ENCODE measurements at places on chromosomes 2 and 18.

GRCh38 chr2:134258684-134259388 lies 5.0 kb downstream of the MGAT5 start:
- DNase-seq: no peak

DNA sequence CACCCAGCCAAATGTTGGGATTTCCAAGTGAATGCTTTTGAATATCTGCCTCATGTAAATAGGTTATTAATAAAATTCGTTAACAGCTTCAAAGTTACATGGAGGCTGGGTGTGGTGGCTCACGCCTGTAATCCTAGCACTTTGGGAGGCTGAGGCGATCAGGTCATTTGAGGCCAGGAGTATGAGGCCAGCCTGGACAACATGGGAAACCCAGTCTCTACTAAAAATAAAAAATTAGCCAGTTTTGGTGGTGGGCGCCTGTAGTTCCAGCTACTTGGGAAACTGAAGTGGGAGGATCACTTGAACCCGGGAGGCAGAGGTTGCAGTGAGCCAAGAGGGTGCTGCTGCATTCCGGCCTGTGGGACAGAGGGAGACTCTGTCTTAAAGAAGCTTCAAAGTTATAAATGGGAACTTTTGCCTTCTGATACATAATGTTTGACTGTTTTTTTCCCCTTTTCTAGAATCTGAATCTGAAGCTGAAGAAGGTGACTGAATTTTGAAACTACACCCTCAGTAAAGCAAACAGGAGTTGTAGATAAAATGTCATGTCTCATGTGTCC lies 10.1 kb downstream of the BZW1 start:
- no peak for DNase-seq

GRCh38 chr2:76826691-76827090 lies 695.5 kb downstream of the LRRTM4 start:
- no peak for DNase-seq

GRCh38 chr18:44719519-44720060 lies 38.9 kb downstream of the SETBP1 start:
- no peak for DNase-seq

GRCh38 chr18:10077986-10078385 lies 164.2 kb downstream of the VAPA start:
- DNase-seq: no peak

DNA sequence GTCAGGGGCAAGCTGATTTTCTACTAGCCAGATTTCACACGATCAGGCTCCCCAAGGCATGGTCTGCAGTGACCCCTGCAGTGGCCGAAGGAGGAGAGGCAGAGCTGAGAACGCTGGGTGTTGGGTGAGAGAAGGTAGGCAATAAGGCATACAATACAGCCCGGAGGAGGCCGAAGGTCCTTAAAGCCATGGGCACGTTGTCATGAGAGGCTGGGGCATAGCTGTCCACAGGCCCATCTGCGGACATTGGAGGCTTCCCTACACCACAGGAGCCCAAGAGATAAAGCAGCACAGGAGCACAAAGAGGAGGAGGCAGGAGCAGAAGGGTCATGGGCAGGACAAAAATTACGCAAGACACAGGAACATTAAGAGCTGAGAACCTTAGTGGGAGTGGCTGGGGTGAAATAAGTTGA lies 16.7 kb upstream of the BZW1 start:
- no peak for DNase-seq

- DNase-seq: no peak
Observed at GRCh38 chr2:121949271-121949670, 193.8 kb downstream of the TSN start.

GRCh38 chr2:55018619-55019018 lies 31.6 kb downstream of the RTN4 start:
- DNase-seq: no peak

DNA sequence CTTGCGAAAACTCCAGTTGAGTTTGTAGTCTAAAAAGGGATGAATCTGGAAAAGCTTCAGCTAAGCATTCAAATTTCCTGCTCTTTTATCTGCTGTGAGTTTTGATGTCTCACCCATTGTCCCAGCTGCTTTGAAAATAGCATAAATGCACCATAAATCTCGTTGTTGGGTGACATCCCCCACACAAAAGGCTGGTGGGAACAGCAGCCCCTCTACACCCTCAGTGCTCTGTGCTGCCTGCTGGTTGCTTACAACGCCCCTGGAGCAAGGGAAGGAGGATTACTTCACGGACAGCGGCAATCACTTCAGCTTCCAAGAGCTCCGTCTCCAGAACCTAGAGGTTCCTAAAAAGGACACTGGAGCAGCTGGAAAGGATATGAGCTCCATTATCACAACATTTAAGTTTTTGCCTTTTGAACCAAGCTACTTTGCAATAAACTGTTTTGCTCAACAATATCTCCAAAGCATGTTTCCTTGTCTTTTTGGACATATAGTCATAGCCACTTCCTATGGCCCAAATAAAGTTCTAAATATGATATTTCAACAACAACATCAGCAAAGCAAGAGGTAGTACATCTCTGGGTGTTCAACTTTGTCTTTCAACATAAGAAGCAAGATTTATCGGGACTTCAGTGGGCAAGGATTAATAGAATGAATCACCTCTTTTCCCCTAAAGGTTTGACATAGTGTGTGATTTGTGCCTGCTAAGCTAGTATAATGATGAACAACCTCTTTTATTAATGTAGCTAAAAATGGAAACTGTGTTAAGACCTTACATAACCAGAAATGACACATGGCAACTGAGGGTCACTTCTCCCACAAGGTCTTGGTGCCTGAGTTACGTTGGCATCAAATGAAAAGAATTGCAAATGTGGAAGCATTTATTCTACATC lies 413.5 kb downstream of the TXNL1 start:
- no peak for DNase-seq

GRCh38 chr2:203399031-203399430 lies 70.8 kb downstream of the ABI2 start:
- no peak for DNase-seq

DNA sequence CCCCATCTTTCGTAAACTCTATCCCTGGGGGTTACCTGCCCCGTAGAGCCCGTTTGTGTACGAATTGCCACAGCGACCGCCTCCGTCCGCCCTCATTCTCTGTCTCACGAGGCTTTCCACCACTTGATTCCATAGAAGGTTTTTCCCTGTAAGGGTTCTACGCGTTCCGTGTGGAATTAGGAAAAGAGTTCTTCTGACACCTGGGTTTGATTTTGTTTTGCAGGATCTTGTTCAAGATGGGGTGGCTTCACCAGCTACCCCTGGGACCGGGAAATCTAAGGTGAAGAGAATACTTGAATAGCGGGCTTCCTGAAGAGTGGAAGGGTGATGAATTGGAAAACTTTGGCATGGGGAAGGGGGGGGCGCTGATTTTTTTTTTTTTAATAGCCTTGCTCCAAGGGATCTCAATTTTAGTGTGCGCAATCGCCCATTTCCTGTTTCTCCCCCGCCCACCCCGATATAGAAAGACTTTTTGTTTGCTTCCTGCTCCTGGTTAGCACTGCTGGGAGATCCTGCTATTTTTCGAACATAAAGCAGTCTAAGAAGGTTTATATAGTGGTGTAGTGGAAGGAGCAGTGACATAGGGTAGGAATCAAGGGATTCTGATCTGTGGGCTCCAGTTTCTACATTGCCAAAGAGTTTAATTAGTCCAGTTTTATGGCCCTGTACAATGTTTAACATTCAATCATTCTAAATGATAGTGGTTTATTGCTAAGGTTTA lies 564 bp downstream of the GCC2 start:
- DNase-seq: no peak

DNA sequence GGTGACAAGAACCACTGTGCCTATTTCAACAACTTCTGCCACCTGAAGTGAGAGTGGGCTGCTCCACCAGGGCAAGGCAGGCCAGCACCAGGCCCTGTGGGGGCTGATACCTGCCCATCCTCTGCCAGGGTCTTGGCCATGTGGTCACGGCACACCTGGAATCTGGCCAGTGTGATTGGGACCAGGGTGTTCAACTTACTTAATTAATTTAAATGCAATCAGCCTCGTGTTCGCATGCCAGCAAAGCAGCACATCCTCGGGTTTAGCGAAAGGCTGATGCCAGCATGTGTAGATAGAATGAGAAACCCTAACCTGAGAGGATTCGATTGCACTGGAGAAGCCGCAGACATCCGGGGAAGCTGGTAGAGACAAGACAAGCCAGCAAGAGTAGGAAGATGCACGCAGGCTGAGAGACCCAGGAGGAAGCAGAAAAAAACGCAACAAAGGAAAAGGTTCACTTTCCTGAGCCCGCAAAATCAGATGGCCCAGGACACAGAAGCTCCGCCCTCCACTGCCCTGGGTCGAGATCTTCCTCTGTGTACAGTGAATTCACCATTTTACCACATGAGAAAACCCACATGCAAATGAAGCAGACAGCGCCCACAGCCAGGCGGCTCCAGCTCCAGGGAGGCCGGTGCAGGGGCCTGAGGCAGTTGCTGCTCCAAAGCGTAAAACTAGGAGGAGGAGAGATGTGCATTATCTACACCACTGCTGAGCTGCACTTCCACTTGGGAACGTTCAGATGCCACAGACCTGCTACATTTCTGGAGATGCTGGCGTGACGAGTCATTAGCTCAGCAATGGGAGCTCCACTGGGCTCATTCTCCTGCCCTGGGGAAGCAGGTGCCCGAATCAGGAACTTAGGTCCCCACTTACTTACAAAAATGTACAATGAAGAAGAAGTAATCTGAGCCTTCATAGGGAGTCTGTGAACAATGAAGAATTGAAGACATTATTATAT lies 92.1 kb downstream of the TMEM18 start:
- DNase-seq: no peak

- no peak for DNase-seq
Observed at GRCh38 chr2:58865436-58865835, 624.3 kb upstream of the FANCL start.

DNA sequence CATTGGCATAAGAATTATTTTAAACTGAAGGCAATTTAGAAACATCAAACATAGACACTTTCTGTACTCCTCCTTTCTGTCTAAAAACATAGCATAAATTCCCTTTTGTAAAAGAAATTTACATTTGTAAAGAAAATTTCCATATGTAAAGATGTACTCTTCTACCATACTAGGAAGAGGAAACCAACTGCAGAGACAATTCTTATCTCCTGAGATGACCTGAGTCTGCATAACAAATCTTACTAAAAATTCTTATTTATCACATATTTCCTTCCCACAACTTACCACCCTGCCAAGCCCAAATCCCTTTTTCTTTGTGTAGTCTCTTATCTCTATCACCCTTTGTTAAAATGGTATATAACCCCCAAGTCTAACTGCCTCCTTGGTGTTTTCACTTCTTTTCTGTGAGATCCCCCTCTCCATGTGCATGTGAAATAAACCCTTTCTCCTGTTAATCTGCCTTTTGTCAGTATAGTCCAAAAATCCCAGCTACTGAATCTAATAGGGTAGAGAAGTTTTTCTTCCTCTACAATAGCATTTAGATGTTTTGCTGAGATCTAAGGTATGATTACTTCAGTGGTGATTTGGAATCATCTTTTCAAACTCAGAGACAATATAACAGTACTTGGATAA lies 81.0 kb downstream of the CHN1 start:
- DNase-seq: no peak

DNA sequence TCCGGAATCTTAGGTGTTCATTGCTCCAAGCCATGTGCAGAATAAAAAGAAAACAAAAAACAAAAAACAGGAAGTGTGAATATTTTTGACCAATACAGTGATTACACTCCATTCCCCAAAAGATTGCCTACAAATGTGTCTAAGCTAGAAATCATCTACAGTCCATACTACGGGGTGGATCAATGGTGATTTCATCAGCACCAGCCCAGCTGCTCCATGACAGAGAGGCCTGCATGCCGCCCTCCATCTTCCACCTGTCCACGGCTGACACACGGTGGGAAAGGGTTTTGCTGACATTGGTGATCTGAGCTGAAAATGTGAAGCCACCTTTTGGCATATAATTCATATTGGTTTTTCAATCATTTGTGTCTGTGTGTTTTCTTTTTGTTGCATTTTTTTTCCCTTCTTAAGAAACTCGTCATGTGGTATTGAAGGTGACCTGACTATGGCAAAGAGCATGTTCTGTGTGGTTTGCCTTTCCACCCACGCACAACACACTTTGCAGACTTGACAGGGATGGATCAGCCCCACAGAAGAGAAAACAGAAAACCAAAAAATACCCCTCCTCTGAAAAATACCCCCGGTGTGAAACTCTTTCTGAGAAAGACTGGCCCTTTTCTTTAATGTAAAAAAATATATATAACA lies 533.1 kb downstream of the RNF144A start:
- DNase-seq: no peak
